ENCODE measurements at places on chromosomes 6 and 20. TPM values are rescaled to one million over a fixed set of nuclear protein-coding genes. Genes with fewer than 3 reads are reported as not detected.

Gene SLC52A3
- total RNA-seq, result not detected

Gene PPT2
- total RNA-seq, result 40.8 TPM

DNA sequence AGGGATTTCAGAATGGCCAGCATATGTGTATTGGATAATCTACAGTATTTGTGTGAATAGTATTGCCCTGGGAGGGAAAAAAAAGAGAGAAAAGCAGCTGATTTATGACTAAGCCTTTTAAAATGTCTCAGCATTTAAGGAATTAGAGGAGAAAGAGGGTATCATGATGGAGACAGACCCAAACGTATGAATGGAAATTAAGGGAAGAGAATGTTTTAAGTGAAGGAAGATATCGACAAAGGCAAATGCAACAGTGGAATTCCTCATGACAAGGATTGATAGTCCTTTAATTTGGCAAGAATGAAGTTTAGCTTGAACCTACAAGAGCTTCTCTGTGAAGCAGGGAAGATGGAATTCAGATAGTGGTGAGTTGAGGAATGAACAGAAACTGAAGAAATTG, 367.3 kb upstream of the POU3F2 start:
- no peak for DNase-seq

GRCh38 chr6:140436023-140436811, 1061.8 kb upstream of the CITED2 start:
- no peak for DNase-seq

DNA sequence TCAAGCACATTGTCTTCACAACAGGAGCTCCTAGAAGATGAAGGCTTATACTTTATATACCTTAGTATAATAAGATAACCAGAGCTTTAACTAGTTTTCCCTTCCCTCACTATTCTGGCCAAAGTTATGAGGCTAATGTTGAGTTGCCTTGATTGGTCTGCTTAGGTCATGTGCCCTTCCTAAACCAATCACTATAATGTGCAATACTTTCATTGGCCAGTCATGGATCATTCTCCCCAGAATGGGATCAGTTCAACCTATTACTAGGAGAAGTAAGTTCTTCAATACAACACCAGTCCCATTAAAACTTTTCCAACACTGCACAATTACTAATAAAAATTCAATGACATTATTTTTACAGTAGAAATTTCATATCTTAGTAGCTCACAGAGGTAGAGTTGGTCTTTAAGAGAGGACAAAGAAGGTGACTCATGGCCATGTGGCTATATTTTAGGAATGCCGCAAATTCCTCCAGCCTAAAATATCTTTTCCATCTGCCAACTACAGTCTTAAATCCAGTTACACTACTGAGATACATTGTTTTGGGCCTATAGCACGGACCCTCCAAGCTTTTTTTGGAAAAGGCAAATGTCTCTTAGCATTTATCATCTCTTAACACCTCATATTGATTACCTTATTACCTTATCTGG, 12.5 kb upstream of the POU3F2 start:
- DNase-seq, result no peak

- DNase-seq, result no peak
Measured at GRCh38 chr6:152273002-152273401, 364.2 kb downstream of the SYNE1 start.

Gene LGSN
- not detected for total RNA-seq

GRCh38 chr20:51767867-51768758, at the start of gene ATP9A:
TSS of gene ATP9A (minus strand) at chr20:51768390. CDS start at chr20:51768369, 21 bp downstream.
- DNase-seq, result no peak

DNA sequence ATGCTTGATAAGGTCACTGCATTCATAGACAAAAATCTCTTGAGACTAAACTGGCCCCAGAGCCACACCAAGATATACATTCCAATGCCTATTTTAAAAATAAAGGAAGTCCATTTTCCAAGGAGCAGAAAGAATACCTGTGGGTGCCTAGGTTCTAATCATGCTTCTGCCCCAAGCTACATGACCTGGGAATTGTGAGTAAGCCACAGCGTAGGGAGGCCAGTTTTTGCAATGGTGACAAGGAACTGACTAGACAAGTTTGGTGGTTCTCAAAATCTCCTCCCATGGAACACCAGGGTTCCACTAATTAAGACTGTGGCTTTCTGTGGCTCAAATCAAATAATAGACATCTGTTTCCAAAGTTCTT, 83.3 kb downstream of the GMDS start:
- no peak for DNase-seq

Gene NOX3
- total RNA-seq, result not detected

DNA sequence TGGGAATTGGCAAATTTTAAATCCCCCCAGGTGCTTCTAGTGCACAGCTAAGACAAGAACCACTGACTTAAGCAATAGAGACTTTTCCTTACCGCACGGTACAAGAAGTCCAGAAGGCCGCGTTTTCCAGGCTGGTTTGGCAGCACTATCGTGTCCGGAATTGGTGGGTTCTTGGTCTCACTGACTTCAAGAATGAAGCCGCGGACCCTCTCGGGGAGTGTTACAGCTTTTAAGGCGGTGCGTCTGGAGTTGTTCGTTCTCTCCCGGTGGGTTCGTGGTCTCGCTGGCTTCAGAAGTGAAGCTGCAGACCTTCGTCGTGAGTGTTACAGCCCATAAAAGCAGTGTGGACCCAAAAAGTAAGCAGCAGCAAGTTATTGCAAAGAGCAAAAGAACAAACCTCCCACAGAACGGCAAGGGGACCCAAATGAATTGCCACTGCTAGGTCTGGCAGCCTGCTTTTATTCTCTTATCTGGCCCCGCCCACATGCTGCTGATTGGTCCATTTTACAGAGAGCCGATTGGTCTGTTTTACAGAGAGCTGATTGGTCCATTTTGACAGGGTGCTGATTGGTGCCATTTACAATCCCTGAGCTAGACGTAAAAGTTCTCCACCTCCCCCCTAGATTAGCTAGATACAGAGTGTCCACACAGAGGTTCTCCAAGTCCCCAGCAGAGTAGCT, 264.5 kb downstream of the PREX1 start:
- no peak for DNase-seq

Measured in osteocyte (in vitro differentiated cells).